ENCODE measurements at places on chromosomes 3 and 15.

DNA sequence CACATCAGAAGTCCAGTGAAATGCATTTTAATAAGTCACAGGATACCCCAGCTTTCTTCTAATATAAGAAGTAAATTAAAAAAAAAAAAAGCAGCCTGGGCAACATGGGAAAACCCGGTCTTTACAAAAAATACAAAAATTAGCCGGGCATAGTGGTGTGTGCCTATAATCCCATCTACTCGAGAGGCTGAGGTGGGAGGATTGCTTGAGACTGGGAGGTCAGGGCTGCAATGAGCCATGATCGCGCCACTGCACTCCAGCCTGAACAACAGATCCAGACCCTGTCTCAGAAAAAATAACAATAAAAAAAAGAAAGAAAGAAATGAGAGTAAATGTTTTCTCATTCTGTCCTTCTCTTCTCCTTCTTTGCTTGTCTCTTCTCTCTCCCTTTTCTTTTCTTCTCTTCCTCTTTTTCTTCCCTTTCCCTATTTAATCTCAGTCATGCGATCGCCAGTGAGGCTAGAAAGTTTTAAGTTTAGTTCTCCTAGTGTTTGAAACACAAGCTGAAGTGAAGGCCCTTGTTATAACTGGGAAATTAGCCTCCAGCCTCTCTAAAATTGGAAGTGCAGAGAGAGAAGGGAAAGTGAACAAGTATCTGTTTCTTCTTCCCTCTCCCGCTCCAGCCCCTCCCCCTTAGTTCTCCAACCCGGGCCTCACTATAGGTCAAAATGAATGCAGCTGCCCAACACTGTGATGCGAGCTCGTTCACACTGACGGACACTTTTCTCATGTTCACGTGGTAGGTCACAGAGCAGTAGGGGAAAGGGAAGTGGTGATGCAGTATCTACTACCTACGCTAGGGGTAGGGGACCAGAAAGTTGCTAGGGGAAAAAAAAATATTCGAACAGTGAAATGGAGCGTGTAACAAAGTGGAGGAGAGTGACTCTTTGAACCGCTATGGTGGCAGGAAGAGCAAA lies 23.5 kb upstream of the TSC22D2 start:
- DNase-seq, result no peak

DNA sequence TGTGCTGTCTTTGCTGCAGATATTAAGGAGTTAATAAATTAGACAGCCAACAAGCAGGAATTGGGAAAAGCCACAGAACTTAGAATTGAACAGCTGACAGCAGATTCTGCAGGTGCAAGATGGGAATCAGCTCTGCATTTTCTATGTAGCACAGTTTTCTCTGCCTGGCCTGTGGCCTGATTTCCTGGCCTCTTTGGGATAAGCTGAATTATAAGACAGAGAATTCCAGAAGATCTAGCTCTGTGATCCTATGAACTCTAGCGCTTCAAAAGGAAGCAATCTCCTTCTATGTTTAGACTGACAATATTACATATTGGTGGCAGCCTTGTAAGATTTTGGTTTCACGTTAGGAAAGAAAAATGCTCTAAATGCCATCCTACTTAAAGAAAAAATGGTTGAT lies 24.0 kb upstream of the SOX2 start:
- DNase-seq, result no peak

- DNase-seq, result peak; percentile 50
Measured at GRCh38 chr15:98647026-98647773, 1.1 kb upstream of the IGF1R start.

- no peak for DNase-seq
Measured at GRCh38 chr3:127107491-127108375, 85.2 kb upstream of the PRR23E start.

DNA sequence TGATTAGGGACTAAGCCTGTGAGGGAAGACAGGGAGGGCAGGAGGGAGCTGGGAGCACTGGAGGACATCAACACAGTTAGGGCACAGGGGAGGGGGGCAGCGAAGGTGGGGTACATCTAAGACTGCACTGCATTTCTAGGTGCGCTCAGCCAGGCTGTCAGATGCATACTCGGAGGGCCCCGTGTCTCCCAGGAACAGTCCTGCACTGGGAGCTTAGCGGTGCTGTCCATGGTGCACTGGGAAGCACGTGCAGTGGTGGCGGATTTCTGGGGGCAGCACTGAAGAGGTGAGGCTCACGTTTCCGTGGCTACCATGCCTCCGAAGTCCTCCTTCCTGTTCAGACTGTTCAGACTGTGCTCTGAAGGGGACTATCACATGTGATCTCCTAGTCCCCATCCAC lies 54.4 kb downstream of the ROPN1B start:
- DNase-seq, result no peak

- DNase-seq, result no peak
Measured at GRCh38 chr3:194685065-194685717, 492 bp upstream of the FAM43A start.

DNA sequence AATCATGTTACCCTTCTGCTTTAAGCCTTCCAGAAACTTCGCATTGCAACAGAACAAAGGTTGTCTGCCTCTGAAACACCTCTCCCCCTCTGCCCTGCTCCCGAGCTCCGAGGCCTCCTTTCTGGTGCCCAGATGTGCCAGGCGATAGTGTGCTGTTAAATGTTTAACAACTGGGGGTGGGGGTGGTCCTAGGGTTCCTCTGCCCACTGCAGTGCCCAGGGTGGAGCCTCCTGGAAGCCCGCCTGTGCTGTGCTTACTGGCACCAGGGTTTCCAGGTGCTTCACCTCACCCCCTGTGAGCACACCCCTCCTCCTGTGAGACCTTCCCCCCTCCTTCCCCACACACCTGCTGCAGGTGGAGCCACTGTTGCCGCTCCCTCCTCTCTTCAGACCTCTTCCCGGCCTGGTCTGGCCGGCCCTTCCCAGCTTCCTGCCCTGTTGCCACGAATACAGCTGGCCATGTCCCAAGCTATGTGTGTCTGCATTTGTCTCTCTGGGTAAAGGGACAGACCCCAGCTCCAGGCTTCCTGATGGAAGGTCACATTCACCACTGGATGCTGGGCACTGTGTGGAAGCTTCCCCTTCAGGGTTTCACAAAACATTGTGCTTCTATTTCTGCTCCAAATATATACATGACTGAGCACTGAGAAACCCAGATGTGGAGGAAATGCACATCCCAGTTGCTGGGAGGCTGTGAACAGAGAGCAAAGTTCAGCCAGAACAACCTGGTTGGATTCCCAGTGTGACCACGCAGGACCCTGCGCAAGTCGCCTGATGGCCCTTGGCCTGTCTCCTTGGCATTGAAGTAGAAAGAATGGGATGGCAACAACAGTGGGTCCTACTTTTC lies 37.2 kb downstream of the MGLL start:
- no peak for DNase-seq

- DNase-seq, result no peak
Measured at GRCh38 chr3:44930911-44931310, 45.1 kb downstream of the ZDHHC3 start.

GRCh38 chr3:187736418-187736871 lies 8.8 kb downstream of the BCL6 start:
- no peak for DNase-seq

DNA sequence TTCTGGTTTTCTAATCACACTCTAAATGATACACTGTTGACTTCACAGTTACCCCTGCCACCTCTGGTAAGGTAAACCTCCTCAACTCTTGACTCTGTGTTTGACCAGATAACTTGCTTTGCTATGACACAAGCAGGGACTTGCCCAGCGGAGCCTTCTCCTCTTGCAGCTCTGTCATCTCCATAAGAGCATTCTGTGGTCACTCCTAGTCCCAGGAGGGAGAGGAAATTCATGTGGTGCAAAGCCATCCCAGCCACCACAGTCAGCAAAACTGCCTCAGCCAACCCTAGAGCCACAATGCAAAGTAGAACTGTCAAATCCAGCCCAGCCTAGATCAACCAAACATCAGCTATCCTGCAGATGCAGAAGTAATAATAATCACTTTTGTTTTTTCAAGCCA lies 144.7 kb upstream of the GADL1 start:
- DNase-seq, result no peak

GRCh38 chr15:99021694-99022093 lies 14.1 kb upstream of the PGPEP1L start:
- DNase-seq, result no peak

GRCh38 chr3:135514060-135514448 lies 451.5 kb upstream of the PPP2R3A start:
- DNase-seq, result no peak

DNA sequence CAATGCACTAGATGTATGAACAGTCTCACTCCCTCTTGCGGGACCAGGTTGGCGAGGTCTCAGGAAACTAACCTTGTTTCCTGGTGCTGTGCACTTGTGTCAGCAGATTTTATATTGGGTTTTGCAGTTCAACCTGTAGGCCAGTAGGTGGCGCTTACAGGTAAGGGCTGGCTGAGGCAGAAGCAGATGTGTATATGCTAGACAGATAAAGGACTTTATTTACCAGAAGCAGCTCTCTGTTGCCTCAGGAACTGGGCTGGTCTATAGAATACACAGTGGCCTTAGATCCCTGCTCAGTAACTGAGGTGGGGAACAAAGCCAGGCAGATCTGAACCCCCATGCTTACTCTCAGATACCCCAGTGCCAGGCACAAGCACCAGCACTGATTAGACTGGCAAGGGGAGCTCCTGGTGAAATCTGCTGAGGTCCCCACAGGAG lies 296.8 kb downstream of the DOCK3 start:
- DNase-seq, result peak; percentile 20

DNA sequence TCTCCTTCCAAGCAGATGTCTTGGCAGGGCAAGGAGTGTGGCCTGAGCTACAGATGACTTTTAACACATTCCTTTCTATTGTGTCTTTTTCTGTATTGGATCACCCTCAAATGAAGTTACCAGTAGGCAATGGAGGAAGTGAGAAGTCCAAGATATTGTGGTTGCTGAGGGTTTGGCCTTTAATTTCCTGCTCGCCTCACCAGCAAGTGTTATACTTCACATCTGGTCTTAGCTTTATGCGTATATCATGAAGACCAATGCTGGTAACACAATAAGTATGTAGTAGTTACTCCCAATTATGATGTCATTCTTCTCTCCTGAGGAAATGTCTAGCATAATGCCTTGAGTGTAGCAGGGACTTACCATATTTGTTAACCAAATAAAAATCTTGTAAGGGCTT lies 179.9 kb downstream of the ZIC1 start:
- DNase-seq, result no peak

DNA sequence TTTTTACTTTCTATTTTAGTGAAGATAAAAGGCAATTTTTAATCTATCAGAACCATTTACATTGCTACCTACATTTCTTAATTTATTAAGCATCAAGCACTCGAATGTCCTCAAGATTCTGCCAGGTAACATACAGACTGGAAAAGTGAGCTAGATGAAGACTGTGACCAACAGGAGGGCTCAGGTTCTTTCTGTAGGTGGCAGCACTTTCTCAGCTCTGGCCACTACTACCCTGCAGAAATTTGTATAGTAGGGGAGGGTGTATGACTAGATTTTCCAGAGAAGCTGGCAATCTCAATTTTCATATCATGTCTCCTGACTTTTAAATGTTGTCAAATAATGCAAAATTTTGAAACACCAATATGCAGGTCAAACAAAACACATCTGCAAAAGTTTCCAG lies 165.0 kb upstream of the SUCLG2 start:
- no peak for DNase-seq

GRCh38 chr15:101537483-101538080 lies 48.1 kb upstream of the PCSK6 start:
- no peak for DNase-seq

DNA sequence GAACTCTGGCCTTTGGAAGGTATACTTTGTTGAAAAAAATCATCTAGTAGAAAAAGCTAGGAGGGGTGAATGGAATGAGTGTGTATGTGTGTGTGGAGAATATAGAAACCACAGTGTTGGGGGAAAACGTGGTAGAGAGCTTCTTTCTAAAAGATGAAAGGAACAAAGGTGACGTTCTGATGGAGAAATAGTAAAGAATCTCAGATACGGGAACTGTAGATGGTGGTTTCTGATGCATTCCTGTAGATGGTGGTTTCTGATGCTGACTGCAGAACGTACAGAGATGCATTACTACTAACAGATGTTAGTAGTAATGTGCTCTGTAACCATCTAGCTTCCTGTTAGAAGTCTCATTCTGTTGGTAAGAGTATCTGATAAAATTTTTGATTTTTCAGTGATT lies 60.2 kb downstream of the VPS8 start:
- no peak for DNase-seq

GRCh38 chr3:11924518-11924917 lies 77.8 kb upstream of the TAMM41 start:
- DNase-seq, result no peak

GRCh38 chr3:41199866-41200668 lies 762 bp downstream of the CTNNB1 start:
- peak; percentile 6 for DNase-seq

DNA sequence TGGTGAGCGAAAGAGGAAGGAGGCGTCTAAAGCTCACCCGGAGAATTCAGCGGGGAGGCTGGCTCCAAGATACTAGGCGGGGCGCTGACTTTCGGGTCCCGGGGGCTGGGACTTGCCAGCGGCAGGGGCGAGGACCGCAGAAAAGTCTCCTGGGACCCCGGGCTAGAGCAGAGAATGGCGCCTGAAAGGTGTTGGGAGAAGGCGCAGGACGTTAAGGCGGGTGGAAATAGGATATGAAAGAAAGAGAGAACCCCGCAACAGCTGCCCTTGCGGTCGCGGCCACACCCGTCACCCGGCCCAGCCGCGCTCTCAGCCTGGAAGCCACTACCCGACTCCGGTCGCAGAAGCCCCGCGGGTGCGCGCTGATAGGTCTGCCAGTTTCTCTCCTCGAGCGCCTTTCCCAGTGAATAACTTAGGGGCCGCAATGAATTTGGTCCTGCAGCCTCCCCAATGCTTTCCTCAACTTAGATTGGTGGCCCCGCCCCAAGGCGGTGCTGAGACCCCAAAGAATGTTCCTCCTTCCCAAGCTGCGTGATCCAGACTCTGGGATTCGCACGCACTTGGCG lies 604 bp downstream of the LTK start:
- no peak for DNase-seq

- DNase-seq, result no peak
Measured at GRCh38 chr3:87997298-87997697, 61.5 kb downstream of the CGGBP1 start.

DNA sequence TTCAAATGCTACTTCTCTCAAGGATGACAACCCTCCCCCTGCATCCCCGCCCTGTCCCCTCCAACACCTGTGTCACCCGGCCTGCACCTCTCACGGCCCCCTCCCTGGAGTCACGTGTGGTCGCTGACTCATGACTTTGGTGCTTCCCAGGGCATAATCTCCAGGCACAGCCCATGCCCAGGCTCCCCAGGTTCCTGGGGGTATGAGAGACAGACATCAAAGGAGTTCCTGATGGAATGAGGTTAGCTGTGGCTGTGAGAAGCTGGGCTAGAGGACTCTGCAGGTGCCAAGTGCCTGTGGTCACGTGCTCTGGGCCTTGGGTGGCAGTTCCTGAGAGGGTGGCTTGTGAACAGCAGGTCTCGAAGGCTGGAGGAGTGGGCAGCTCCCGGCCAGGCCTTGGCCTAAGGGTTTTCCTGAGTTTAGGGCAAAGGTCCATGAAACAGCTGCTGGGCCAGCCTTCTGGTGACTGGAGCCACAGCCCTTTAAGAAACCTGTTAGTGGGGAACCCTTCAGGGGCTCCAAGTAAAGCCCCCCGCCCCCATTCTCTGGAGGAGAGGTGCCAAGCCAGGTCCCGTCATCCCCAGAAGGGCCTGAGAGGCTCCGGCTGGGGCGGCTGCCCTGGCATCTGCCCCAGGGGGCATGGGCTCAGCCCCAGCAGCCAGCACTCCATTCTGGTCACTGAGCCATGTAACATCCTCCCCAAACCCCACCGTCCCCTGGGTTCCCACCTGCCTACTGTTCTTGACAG lies 230.0 kb downstream of the XXYLT1 start:
- no peak for DNase-seq

GRCh38 chr3:57923101-57923500 lies 85.1 kb upstream of the FLNB start:
- no peak for DNase-seq

GRCh38 chr3:188489639-188490405 lies 335.9 kb downstream of the LPP start:
- no peak for DNase-seq
